ENCODE measurements at places on chromosomes 16 and 17.

- DNase-seq, result no peak
Observed at GRCh38 chr16:8935989-8936388, 27.7 kb downstream of the USP7 start.

- no peak for DNase-seq
Observed at GRCh38 chr17:9594065-9594464, 17.6 kb downstream of the CFAP52 start.

- peak; percentile 45 for DNase-seq
Observed at GRCh38 chr17:15909481-15909991, 35.4 kb upstream of the ADORA2B start.

DNA sequence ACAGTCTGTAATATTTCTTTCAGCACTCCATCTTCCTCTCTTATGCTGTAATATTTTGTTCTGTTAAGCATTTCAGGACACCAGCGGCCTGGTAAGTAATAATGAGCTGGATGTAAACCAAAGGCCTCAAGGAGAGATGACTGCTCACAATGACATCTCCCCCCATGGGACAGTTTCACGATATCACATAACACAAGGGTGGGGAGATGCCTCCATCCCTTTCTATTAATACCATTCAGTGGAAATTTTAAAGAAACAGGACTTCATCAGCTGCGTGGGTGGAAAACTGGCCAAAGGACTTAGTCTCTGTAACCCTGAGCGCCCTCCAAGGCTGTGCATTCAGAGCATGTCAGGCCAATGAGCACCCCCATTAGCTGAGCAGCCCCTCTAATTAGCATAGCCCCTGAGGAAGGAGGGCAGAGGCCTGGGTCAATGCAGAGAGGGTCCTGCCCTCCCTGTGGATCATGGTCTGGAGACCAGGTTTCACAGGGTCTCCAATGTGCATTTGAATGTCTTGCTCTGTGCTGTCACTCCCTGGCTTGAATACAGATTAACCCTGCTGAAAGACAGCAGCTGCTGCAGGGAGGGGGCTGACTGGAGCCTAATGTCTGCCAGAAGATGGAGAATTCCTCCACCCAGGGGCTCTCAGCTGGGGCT, 156.4 kb downstream of the HS3ST2 start:
- no peak for DNase-seq

GRCh38 chr16:72517154-72517553, 345.2 kb upstream of the PMFBP1 start:
- no peak for DNase-seq

GRCh38 chr17:6046931-6047330, 23.2 kb upstream of the WSCD1 start:
- no peak for DNase-seq

DNA sequence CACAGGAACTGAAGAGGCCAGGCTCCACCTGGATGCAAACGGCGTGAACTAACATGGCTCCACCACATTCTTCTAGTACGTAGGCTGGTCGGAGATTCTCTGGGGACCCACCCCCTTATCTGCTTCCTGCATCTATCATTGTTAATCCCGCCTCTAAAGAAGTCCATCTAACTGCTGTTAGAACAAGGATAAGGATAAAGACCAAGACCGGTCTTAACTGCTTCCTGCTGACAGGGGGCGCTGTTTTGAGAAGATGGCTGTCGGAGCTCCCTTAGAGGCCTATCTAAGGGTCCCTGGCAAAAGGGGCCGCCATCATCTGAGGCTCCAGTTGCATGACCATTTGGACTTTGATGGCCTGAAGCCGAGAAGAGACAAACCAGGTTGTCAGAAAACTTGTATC, 25.8 kb upstream of the TNFSF12 start:
- peak; percentile 63 for DNase-seq

DNA sequence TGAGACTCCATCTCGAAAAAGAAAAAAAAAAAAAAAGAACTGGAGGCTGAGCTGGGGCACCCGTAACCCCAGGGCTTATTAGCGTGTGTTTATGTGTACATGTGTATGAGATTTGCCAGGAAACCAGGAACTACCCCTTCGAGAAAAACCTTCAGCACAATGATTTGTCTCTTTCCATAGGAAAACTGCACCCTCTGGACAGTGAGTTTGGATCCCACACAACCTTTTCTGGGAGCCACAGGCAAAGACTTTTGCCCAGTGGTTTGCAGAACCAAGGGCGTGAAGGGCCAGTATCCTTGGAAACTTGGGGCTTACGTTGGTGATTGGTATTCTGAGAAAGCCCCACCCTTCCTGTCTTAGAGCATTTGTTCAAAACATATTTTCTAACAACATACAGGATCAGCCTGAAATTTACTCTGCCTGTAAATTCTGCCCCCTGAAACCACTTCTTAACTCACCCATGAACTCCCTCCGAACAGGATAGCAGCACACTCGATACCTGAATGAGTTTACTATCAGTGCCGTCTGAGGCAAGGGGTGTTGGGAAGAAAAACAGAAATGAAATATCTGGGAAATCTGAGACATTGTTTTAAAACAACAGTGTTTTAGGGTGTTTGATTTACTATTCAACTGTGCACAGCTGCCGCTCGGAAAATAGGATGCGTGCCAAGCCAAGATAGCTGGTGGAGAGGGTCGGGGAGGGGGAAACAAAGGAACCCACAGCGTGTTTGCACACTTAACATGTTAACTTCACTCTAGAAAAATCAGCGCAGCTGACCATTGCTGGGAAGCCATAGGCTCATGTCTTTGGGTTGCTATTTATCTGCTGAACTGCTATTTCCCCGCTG, 40.2 kb upstream of the MAF start:
- DNase-seq, result no peak

DNA sequence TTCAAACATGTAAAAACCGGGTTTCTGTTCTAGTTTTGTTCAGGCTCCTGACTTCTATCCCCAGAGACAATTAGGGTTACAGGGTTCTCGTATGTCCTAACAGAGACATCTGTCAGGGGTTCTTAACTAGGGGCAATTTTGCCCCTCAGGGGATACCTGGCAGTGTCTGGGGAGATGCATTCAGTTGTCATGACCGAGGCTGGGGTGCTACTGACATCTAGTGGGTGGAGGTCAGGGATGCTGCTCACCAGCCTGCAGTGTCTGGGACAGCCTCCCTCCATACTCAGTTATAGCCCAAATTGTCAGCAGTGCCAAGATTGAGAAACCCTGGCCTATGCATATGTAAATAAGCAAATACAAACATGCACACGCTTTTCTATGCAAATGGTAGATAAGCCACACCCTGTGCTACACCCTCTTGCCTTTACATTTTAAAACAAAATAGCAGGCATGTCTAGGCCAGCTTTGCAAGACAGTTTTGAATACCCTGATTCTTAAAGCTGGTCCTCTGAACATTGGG, 37.4 kb downstream of the CLEC16A start:
- no peak for DNase-seq

DNA sequence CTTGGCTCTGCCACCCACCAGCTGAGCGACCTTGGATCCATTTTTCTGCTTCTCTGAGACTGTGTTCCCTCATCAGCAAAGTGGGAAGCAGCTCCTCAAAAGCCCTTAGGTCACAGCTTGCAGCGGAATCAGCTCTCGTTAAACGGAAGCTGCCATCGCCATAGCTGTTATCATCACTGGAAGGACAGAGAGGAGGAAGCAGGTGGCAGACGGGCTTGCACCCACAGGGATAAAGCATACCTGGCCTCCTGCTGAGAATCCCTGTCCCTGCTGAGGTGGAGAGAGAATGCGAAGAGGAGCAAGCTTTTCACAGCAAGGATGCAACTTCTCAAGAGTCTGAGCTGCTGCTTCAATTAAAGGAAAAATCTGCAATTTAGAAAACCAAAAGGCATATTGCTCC, 106.6 kb downstream of the CLEC16A start:
- no peak for DNase-seq

DNA sequence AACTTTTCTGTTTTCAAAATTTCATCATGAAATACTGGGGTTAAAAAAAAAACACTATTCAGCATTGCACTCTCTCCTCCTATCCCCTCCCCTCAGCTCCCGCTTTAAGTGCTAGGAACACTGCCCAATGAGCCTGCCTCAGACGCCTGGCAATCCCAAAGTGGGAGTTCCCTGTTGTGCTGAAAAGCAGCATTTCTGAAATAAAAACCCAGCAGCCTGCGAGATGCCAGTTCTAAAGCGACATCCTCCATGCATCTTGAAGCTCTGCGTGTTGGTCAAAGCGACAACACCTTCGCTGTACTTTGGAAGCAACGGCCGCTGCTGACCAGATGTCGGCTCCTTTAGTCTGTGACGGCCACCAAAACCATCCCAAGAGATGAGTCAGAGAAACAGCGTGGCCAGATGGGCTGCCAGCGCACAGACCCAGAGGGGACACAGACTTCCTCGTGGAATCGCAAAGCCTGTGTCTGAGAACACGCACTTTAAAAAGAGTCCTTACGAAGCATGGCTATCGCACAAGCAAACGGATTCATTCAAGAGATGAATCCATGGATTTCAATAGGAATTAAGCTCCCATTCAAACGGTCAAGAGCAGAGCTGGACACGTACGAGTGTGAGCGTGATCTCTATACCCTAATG, 32.8 kb downstream of the FBXO31 start:
- DNase-seq, result peak; percentile 38

GRCh38 chr17:59367657-59368045, 36.2 kb downstream of the YPEL2 start:
- no peak for DNase-seq

- DNase-seq, result peak; percentile 65
Observed at GRCh38 chr16:88550246-88550661, 19.9 kb upstream of the ZC3H18 start.

DNA sequence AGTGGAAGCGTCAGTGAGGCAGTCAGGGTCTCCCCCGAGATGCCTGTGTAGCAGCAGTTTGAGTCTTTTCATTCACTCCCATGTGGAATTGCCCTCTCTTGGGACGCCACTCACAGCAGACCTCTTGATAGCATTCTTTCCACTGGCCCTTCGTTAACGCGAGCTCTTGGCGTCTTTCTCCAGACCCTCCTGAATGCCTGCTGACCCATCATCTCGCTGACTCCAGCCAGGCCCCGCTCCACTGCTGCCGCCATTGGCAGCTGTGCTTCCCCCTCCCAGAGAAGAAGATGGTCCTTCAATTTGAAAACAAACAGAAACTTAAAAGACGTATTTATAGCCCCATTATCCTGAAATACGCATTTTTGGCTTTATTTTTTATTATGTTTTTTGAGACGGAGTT, 63.1 kb downstream of the SEC14L1 start:
- no peak for DNase-seq

DNA sequence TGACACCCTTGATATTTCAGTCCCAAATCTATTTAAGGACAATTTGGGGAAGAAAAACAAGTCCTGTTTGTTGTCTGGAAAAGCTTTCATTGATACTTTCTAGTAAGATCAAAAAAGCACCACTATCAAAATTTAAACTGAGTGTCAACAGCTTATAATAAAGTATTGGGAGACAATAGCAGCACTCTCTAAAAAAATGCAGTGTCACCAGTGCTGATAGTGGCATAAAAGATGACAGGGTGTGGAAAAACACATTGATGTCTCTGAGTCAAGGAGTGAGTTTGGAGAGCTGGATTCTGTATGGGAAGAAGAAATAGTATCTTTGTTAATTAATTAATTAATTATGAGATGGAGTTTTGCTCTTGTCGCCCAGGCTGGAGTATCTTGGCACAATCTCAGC, 8.3 kb upstream of the TOM1L1 start:
- no peak for DNase-seq

GRCh38 chr17:38461683-38462082, 33.4 kb downstream of the ARHGAP23 start:
- no peak for DNase-seq

- no peak for DNase-seq
Observed at GRCh38 chr17:15334266-15334665, 7.1 kb downstream of the TEKT3 start.

GRCh38 chr16:30060346-30060745, 5.2 kb upstream of the ALDOA start:
- DNase-seq, result no peak

- no peak for DNase-seq
Observed at GRCh38 chr17:3804503-3804931, 3.5 kb upstream of the ITGAE start.

DNA sequence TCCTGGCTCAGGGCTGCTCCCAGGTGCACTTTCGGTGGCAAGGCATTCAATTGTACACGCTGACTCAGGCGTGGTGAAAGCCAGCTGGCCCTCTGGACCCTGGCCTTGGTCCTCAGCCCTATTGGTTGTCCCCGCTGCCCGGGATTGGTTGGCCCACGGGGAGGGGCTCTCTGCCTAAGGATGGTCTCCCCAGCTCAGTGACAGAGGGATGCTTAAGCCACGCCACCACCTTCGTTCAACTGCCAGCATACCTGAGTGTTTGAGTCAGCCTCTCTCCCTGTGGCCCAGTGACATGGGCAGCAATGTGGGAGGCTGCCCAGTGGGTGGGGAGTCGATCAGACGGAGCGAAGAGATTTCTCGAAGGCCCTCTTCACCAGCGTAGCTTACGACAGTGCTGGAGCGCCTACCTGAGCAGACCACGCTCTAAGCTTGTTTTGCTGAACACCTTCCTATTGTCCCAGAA, 30.3 kb downstream of the IRF8 start:
- DNase-seq, result no peak

- no peak for DNase-seq
Observed at GRCh38 chr16:7382521-7382920, 49.9 kb downstream of the RBFOX1 start.

GRCh38 chr17:44023545-44024270, 8.9 kb upstream of the TMEM101 start:
- no peak for DNase-seq

- DNase-seq, result no peak
Observed at GRCh38 chr17:48194097-48194550, 86.6 kb downstream of the SNX11 start.

- no peak for DNase-seq
Observed at GRCh38 chr16:81565321-81566028, 120.9 kb downstream of the CMIP start.

- peak; percentile 27 for DNase-seq
Observed at GRCh38 chr16:49969091-49970030, 55.7 kb upstream of the CNEP1R1 start.

DNA sequence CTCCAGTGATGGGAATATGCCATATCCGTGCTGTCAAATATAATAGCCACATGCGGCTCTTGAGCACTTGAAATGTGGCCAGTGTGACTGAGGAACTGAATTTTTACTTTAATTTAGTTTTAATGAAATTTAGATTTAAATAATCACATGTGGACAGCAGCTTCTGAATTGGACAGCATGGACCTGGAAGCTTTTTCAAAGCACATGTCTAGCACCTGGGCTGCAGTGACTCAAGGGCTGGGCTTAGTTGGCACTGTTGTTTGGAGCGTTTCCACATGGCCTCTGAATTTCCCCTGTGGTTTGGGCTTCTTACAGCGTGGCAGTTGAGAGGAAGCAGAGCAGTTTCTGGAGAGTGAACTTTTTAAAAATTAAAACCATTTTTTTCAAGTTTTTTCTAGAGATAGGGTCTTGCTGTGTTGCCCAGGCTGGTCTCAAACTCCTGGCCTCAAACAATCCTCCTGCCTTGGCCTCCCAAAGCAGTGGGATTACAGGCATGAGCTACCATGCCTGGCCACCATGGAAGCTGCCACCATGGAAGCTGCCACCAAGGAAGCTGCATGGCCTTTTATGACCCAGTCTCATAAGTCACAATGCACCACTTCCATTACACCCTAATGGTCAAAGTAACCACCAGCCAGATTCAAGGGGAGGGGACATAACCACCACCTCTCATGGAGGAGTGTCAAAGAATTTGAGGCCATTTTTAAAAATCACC, 6.7 kb upstream of the TOB1 start:
- no peak for DNase-seq

- no peak for DNase-seq
Observed at GRCh38 chr17:1711804-1712203, 1.6 kb upstream of the TLCD2 start.

- no peak for DNase-seq
Observed at GRCh38 chr17:67575325-67575724, 142.4 kb upstream of the NOL11 start.

GRCh38 chr17:40355123-40355803, 9.3 kb downstream of the GJD3 start:
- DNase-seq, result peak; percentile 84

- peak; percentile 46 for DNase-seq
Observed at GRCh38 chr16:81214745-81215166, 23.7 kb upstream of the BCO1 start.
